ENCODE measurements at places on chromosomes 1 and 21.

DNA sequence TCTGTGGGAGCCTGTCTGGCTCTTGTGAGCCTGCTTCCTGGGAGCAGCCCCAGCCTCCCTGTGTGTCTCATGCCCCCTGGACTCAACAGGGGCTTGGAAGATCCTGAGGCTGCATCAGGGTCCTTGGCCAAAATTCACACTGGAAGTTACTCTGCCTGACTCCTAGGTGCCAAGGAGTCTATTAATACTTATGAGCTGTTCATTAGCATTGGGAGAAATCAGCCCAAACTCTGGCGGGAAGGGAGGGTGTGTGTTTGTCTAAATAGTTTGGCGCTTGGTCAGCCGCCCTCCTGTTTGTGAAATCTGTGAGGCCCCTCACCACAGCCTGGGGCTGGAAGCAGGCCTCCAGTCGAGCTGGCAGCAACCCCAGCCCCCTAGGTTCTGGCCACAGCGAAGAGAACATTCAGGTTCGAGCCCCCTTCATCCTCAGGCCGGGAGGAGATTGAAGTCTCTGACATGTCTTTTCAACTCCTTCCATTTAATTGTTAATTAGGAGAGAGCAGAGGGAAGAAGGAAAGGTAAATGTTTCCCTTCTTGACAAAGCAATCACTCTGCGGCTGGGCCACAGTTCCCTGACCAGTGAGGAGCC is 82.1 kb upstream of the F3 start:
- no peak for DNase-seq

DNA sequence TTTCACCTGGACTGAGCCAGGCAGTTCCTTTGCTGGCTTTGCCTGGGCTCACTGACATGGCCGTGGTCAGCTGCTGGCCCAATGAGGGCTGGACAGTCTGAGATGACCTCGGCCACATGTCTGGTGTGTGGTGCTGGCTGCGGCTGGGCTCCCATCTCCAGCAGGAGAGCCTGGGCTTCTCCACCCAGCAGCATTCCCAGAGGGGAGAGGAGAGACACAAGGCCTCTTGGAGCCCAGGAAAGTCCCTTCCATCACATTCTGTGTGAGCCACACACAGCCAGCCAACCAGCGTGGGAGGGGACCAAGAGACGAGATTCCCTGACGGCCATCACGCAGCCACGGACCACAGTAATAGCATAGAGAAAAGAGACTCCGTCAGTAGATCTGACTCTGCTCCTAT is 21.1 kb upstream of the SUMO3 start:
- no peak for DNase-seq

- DNase-seq: no peak
These were observed 397.7 kb downstream of the HLX start for GRCh38 chr1:221276896-221277409.

- DNase-seq: no peak
These were observed 43.6 kb downstream of the FAAH start for GRCh38 chr1:46437723-46438122.

DNA sequence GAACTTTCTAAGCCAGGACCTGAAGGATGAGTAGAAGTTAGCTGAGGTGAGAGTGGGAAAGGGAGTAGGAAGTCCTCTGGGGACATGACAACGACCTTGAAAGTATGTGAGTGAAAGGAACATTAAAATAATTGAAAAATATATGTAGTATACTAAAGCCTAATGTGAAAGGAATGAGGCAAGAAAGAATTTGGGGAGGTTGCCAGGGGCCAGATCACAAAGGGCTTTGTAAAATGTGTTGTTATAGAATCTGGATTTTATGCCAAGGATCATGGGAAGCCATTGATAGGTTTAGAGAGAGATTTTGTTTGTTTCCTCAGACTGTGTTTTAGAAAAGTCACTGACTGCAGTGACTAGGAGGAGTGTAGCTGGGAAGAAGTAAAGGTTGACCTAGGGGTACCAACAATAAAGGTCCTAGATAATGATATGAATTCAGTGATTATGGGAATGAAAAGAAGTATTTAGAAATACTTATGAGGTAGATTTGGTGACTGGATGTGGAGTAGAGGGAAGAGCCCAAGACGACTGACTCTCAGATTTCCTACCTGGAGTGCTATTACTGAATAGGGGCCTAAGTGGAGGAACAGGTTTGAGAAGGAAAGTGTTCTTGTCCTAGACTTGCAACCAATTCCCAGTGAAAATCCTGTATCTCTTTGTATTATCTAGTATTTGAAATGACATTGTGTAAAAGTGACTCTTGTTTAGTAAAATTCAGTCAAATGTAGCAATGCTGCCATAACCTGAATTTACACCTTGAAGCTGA is 179.8 kb downstream of the PHTF1 start:
- DNase-seq: no peak

GRCh38 chr21:38234395-38235142 is 22.2 kb upstream of the KCNJ15 start:
- no peak for DNase-seq

DNA sequence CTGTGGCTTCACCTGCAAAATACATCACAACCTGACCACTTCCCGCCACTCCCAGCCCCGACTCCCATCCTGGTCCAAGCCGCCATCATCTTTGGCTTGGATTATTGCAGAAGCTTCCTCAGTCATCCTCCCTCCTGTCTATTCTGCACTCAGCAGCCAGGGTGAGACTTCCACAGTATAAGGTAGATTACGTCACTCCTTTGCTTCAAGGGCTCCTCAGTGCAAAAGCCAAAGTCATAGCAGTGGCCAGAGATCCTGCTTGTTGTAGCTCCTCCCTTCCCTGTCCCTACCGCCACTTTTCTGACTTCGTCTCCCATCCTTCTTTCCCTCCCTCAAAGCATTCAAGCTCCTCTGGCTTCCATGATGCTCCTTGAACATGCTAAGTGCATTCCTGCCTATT is 152.8 kb downstream of the GRIK3 start:
- DNase-seq: no peak

GRCh38 chr1:154557939-154558719 is at the start of gene UBE2Q1:
Gene UBE2Q1, minus strand, starts transcription at chr1:154558662. Its CDS starts 109 bp downstream, at chr1:154558553.
- DNase-seq: no peak

Measured in activated CD4-positive, alpha-beta T cell treated with anti-CD3 and anti-CD28 coated beads for 1 hour (primary cell).